ENCODE measurements at places on chromosomes 16 and 17.

DNA sequence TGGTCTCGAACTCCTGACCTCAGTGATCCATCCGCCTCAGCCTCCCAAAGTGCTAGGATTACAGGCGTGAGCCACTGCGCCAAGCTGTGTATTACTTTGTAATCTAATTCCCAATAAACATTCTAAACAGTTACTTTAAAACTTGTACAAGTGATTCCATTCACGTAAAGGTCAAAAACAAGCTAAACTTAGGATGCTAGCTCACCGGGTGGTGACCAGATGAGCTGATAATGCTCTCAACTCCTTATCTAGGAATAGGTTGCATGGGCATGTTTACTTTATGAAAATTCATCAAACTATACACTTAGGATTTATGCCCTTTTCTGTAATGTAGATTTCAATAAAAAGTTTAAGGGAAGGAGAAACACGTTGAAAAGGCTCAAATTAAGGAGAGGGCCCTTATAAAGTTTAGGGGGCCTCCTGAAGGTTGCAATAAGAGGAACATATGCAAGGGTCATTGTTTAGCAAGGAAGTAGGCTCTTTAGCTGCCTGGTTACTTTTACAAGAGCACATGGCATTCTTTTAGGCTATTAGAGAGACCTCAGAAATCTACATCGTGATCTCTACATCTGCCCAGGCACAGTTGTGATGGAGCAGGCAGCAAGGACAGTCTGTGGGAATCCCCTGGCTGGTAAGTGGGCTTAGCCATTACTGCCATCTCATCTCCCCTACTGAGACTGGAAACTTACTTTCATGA lies 13.3 kb downstream of the CDR2 start:
- DNase-seq = no peak

DNA sequence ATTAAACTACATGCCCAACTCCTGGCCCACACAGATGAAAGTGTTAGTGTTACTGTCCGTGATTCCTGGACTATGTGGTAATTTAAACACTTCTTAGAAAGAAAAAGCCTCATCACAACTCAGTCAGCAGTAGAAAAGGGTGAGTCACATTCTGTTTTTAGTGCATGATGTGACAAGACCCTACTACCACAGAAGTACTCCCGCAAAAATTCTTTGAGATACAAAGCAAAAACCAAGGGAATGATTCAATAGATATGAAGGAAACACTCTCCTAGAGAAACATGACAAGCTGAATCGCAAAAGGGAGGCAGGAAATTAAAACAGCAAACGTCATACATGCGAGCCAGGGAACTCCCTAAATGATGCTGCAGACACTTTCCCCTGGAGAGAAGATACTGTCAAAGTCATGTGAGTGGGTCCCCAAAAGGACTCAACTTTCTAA lies 14.4 kb downstream of the SNN start:
- no peak for DNase-seq

DNA sequence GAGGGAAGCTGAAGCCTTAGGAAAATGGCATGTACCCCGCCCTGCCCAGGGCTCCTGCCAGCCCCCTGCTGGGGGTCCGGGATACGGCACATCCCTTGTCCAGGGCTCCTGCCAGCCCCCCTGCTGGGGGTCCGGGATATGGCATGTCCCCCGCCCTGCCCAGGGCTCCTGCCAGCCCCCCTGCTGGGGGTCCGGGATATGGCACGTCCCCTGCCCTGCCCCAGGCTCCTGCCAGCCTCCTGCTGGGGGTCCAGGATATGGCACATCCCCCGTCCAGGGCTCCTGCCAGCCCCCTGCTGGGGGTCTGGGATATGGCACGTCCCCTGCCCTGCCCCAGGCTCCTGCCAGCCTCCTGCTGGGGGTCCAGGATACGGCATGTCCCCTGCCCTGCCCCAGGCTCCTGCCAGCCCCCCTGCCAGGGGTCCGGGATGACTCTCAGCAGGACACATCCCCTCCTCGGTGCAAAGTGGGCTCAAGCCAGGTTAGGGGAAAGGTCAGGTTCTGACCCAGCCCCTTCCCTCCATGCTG lies 43.2 kb downstream of the RPH3AL start:
- DNase-seq = peak; percentile 20

GRCh38 chr17:55168958-55169687 lies 95.6 kb upstream of the HLF start:
- no peak for DNase-seq

DNA sequence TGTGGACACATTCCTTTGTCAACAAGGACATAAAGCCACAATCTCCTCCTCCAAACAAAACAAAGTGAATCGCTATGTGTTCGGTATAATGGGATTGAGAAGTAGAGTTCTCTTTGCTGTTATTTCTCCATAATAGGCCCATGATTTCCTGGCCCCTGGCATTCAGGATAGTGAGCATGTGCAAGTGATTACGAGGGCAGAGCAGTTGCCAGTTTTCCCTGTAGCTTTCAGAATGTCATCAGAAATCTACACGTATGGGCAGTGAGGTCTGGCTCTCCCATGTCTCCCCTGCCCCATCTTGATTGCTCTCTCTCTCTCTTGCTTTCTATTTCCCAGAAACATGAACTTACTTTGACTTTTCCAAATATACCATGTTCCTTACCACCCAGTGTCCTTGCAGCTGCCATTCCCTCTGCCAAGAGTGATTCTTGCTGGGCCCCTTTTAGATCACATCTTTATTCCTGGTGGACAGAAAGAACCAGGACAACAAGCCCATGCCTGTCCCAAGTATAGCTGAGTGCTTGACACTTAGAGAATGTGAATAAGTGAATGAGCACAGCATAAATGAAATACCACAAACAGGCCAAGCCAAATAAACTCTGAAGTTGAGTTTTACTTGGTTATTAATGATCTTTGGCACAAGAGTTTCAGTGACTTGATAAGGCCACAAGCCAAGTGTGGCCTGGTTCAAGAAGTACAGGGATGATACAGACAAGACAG lies 273.1 kb downstream of the CDH13 start:
- DNase-seq = no peak

- no peak for DNase-seq
These were observed 35.3 kb downstream of the SOCS3 start for GRCh38 chr17:78324391-78325075.

- no peak for DNase-seq
These were observed 45.2 kb downstream of the MFSD11 start for GRCh38 chr17:76783146-76783545.

DNA sequence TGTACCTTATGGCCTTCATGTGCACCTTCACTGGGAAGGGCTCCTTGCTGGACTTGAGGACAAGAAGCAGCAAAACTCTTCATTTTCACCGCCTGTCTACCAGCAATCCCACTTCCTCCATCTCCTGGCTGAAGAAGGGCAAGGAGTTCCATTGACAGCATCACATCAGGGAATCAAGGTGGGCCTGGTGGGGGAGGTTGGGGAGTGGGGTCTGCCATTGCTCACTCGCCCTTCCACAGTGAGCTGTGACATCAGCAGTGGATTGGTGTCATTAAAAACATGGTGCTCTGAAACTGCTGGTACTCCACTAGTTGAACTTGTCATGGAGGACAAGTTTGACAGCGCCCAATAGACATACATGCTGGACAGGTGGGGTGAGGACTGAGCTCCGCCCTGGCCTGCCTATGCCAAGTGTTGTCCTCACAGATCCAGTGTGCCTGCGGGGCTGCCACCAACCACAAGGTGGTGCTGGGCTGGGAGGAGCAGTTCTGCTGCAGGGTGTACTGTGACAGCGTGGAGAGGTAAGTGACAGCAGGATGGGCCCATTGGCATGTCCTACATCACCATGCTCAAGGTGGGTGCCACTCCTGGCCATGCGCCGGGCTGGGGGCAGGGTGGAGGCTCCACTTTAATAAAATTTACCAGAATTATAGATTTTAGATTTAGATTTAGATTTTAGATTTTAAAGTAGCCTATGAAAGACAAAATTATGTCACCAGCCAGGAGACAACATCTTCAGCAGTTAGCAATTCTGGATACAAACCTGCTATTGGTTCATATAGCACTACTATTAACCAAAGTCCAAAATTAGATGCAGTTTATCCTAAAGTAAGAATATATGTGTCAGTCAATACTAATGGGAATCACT lies 1729.1 kb downstream of the TP53TG3F start:
- no peak for DNase-seq

- DNase-seq = no peak
These were observed 555 bp downstream of the HDAC5 start for GRCh38 chr17:44122816-44123355.

- DNase-seq = no peak
These were observed 32.4 kb upstream of the ENPP7 start for GRCh38 chr17:79698146-79698846.

GRCh38 chr17:77867308-77867781 lies 91.2 kb upstream of the TNRC6C start:
- DNase-seq = no peak

- DNase-seq = no peak
These were observed 22.4 kb downstream of the GAA start for GRCh38 chr17:80123791-80124190.

DNA sequence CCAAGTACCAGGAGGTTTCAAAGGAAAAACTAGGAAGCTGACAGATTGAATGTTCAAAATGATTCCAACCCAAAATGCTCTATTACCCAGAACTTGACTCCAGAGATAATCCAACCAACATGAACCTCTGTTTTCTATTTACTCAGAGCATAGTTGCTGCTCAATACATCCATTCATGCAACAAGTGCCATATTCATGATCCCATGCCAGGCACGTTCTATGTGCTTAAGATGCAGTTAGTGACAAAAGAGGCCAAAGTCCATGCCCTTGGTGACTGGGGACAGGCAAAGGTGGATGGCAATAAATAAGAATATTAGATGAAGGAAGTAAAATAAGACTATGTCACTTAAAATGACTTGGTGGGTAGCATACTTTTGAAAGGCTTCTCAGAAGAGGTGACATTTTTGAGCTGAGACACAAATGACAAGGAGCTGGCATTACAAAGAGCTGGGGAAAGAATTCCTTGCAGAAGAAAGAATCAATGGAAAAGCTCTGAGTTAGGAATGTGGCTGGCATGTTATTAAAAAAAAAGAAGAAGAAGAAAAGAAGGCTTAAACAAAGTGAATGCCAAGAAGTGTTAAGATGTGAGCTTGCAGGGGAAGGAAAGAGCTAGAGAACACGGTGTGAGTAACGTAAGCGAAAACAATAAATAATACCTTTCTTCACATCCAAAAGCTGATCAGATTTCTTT lies 34.5 kb downstream of the TOX3 start:
- no peak for DNase-seq

- DNase-seq = no peak
These were observed 20.4 kb upstream of the SCIMP start for GRCh38 chr17:5254903-5255521.

GRCh38 chr17:74386386-74386785 lies 19.1 kb downstream of the GPR142 start:
- no peak for DNase-seq

- DNase-seq = no peak
These were observed 98.1 kb upstream of the DNAH17 start for GRCh38 chr17:78675316-78675616.

- no peak for DNase-seq
These were observed 115.5 kb upstream of the COX10 start for GRCh38 chr17:13953841-13954240.

DNA sequence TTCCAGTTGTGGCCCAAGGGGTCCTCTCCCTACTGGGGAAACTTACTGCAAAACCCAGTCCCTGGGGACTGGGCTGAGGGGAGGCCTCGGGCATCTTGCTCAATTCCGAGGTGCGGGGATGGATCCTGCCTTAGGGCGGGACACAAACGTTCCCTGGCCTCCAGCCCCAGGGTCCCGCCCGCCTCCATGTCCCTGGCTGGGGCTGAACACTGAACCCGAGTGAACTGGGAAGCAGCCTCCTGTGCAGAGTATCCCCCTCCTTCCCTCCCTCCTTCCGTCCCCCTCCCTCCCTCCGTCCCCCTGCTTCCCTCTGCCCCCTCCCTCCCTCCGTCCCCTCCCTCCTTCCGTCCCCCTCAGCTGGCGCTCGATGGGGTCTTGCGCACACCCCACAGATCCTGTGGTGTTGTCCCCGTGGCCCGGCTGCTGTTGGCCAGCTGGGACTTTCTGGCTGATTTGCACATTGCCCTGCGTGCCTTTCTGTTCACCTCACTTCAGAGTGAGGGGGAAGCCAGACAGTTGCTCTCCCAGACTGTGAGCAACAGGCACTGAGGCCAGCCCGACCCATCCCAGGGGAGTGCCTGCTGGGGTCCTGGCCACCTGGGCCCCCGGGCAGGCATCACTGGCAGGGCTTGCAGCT lies 5.5 kb downstream of the TRAF7 start:
- no peak for DNase-seq

DNA sequence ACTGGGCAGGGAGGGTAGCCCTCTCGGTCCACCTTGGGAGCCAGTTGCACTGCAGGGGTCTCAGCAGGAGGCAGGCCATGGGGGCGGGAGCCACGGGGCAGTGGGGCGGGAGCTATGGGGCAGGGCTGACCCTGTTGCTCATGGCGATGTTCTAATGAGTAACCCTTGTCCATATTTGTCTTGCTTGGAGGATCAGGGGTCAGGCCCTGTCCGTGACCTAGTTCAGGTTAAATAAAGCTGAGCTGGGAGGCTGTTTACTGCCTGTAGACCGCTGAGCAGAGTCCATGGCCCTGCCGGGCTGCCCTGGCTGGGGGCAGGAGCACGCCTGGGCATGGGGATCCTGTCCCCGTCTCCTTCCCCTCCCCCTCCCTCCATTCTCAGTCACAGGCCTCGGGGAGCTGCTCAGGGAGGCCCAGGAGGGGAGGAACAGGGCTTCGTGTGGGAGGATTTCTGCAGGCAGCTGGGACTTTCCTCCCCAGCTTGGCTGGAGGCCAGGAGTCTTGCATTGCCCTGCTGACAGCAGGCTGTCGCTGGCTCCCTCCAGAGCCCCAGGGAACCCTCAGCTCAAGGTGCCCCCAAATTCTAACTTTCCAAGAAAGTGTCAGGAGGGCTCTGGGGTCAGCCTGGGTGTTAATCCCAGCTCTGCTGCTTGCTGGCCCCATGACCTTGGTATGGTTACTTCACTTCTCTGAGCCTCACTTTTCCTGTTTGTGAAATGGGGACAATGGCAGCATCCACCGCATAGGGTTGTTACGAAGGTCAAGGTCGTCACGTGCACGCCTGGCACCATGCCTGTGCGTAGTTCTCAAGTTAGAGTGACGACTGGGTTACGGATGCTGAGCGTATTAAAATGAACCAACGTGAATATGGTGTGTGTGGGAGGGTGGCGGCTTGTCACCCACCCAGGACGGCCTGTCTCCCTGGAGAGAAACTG lies 6.1 kb upstream of the SERPINF2 start:
- DNase-seq = peak; percentile 52

GRCh38 chr16:84453061-84453752 lies 51.3 kb downstream of the MEAK7 start:
- DNase-seq = no peak

- no peak for DNase-seq
These were observed 5.0 kb downstream of the SGCA start for GRCh38 chr17:50170662-50171370.

Measured in activated T-cell treated with anti-CD3 and anti-CD28 coated beads for 48 hours (primary cell).